ENCODE measurements at places on chromosomes 2 and 18.
A peak's percentile ranks its signal among the peaks of the same experiment; 100 is the strongest.

- peak; percentile 84 for DNase-seq
Observed at GRCh38 chr18:54284981-54285785, 15.9 kb downstream of the POLI start.

- DNase-seq: no peak
Observed at GRCh38 chr2:152755029-152755428, 36.6 kb downstream of the ARL6IP6 start.

DNA sequence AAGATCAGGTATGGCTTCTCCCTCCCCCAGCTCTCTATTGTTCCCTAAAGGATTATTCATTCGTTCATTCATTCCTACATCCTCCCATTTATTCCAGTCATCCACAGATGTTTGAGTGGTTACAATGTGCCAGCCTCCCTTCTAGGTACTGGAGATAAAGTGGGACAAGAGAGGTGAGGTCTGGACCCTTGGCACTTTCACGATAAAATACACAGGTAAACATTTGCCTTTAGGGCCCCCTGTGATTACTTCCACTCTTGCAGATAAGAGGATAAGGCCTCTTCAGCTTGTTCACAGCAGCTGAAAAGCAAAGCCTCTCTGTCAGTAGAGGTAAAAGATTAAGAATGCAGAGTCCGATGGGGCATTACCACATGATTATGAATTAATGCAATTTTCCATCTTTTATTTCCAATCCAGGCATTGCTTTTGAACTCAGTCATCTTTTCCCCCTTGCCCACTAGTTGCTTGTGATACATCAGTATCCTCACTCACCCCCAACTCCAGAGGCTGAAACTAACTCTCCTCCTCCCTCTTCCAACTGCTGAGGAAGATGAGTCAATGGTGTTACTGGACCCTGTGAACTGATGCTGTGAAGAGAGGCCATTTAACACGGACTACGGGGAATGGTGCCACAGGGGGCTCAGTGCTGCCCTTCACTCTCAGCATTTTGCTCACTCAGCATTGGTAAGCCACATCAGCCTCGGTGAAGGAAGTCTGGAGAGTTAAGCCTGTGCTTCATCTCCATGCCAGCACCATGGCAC lies 1.1 kb upstream of the DPP4 start:
- no peak for DNase-seq

DNA sequence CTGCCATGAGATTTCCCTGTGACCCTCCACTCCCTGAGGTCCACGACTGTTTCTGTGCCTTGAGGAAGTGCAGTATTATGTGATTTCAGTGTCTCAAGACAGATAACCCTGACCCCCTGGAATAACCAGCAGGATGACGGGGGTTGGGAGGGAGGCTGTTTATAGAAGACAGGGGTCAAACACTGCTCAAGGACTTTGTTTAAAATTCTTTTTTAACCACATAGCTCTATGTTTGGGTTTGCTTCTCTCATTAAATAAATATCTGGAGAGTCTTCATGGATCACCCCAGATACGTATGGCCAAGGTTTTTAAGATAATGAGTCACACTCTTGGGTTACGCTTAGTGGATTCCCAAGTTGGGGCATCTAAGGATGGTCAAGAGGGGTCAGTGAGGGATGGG lies 523.8 kb upstream of the TNP1 start:
- DNase-seq: no peak

GRCh38 chr2:71613953-71614925 lies 160.9 kb downstream of the DYSF start:
- no peak for DNase-seq

- no peak for DNase-seq
Observed at GRCh38 chr2:62180975-62181374, 14.9 kb upstream of the B3GNT2 start.

DNA sequence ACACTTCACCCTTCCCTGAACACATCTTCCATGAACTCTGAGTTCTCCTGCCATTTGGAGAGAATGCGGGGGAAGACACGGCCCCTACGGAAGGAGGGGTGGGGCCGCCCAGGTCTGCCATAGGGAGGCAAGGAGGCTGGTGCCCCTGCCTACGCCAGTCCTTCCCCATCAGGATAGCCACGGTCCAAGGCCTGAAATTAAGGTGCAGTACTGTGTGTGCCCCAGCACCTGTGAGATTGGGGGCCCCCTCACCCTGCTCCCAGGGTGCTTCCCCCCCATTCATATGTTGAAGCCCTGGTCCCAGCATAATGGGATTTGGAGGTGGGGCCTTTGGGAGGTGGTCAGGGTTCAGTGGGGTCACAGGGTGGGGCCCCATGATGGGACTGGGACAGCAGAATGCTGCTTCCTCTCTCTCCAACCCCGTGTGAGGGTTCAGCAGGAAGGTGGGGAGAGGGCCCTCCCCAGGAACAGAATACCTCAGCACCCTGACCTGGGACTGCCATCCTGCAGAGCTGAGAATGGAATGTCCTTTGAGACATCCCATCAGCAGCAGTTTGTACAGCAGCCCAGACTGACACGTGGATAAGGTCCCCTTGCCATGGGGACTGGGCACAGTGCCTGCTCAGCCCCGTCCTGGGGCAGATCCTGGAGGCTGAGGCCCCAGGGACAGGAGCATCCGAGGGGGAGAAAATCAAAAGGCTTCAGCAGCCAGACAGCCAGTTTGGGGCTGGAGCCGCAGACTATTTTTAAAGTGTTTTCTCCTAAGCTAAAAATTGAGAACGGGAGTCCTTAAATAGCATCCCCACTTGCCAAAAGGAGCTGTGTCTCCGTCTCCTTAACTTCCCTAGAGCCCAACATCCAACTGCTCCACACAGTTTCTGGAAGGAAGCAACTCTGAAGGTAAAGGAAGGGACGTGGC lies 105.1 kb downstream of the NDUFA10 start:
- DNase-seq: no peak

DNA sequence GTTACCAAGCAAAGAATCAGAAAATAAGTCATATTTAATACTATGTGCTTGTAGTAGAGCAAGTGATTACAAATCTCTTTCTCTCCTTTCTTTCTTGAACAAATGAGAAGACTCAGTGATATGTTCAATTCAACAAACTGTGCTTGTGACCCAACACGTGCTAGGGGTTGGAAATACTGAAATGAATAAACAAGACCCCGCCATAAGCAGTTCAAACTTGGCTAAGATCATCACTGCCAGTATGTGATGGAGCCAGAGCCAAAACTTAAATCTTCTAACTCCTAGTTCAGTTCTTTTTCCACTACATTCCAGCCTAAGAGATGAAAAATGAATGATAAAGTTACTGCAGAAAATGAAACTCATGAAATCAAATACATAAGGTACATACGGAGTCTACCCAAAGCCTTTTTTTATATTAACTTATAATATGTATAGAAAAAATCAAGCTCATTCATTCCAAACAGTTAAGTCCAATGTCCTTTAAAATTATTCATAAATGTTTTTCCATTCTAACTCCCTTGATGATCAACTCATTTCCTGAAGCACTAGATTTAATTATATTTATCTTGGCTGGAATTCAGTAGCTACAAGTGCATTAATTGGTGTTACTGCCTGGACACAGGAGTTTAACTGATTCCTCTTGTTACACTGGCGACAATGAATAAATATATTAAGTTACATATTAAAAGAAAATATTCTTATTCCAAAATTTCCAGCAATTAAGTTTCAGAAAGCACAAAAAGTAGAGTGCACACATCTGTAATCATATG lies 36.0 kb downstream of the GALNT3 start:
- DNase-seq: no peak

DNA sequence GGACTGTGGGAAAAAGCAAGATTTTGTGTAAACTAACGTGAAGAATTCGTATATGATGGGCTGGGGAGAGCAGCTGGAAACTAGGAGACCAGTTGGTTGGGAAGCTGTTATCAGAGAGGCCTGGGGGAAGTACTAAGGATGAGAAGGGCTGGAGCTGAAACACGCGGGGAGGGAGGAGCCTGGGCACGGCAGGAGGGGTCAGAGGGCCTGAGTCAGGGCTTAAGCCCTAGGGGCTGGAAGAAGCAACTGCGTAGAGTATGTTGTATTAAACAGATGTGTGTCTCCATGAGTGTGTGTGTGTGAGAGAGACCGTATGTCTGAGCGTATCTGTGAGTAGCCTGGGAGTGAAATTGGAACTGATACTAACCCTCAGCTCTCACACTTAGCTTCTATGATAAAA lies 8.4 kb downstream of the POMC start:
- DNase-seq: peak; percentile 10
